ENCODE measurements at places on chromosomes 16 and 17. TPM values are rescaled to one million over a fixed set of nuclear protein-coding genes. Genes with fewer than 3 reads are reported as not detected.

HYDIN gene
- 0.49 TPM for polyA plus RNA-seq

DNA sequence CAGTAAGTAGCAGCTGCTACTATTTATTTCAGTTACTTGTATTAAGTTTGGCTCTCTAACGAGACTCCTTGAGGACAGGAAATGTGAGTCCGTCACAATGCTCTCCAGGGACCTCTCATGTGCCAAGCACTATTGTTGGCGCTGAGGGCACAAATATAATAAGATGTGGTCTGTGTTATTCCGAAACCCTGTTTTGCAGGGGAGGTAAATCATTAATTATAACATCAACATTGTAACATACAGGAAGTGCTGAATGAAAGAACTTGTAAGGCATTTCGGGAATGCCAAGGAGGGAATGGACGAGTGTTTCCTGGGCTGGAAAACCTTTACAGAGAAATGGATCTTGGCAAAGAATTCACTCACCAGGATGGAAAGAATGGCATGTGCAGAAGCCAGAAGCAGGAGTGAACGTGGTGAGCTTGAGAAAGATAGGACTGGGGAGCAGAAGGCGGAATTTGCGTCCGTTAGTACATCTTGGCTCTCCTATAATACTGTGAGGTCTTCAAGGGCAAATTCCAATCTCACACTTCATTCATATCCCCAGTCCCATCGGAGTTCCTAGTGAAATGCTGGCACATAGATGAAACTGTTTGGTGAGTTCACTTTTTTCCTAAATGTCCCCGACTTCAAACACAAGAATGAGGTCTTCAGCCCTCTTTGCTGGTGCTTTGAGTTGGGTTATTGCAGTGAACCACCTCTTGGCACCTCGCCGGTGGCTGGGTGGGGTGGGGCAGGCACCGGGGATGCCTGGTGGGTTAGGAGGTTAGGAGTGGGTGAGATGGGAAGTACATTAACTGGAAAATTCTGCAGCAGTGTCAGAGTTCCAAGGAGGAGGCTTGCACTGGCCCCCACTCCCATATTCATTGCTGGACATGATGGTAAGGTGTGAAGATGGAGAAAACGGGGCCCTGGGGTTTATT lies 11.5 kb downstream of the TAC4 start:
- H3K4me1 ChIP-seq: no peaks in the 10 kb centered on the region
- H3K4me3 ChIP-seq: no peak overlapping the region
- H3K36me3 ChIP-seq: peaks cover 10% of the 10 kb centered on the region
- no peaks in the 10 kb centered on the region for H3K27me3 ChIP-seq
- no peak overlapping the region for H3K27ac ChIP-seq
- DNase-seq: no peak

GRCh38 chr17:46056800-46057304 lies 57.8 kb downstream of the STH start:
- H3K27me3 ChIP-seq: no peaks in the 10 kb centered on the region
- H3K4me3 ChIP-seq: no peak overlapping the region
- DNase-seq: no peak
- H3K36me3 ChIP-seq: no peaks in the 10 kb centered on the region
- H3K27ac ChIP-seq: peak overlapping the region; percentile 13

DNA sequence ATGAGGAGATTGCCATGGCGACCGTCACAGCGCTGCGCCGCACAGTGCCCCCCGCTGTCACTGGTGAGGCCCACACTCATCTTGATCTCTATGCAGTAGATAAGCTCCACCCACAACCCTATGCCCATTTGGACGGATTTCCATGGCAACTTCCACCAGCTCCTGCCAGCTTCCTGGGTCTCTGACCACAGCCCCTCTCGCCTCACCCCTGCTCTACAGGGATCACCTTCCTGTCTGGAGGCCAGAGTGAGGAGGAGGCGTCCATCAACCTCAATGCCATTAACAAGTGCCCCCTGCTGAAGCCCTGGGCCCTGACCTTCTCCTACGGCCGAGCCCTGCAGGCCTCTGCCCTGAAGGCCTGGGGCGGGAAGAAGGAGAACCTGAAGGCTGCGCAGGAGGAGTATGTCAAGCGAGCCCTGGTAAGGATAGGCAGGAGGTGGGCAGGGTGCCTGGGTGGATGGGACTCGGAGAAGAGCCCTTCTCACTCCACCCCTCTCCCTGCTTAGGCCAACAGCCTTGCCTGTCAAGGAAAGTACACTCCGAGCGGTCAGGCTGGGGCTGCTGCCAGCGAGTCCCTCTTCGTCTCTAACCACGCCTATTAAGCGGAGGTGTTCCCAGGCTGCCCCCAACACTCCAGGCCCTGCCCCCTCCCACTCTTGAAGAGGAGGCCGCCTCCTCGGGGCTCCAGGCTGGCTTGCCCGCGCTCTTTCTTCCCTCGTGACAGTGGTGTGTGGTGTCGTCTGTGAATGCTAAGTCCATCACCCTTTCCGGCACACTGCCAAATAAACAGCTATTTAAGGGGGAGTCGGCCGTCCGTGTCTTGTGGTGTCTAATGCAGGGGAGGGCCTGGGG lies 4.3 kb downstream of the ALDOA start:
- H3K4me1 ChIP-seq: peaks cover 25% of the 10 kb centered on the region
- no peak for DNase-seq
- peaks cover 42% of the 10 kb centered on the region for H3K36me3 ChIP-seq
- no peaks in the 10 kb centered on the region for H3K27me3 ChIP-seq
- H3K4me3 ChIP-seq: no peak overlapping the region
- no peak overlapping the region for H3K27ac ChIP-seq

DNA sequence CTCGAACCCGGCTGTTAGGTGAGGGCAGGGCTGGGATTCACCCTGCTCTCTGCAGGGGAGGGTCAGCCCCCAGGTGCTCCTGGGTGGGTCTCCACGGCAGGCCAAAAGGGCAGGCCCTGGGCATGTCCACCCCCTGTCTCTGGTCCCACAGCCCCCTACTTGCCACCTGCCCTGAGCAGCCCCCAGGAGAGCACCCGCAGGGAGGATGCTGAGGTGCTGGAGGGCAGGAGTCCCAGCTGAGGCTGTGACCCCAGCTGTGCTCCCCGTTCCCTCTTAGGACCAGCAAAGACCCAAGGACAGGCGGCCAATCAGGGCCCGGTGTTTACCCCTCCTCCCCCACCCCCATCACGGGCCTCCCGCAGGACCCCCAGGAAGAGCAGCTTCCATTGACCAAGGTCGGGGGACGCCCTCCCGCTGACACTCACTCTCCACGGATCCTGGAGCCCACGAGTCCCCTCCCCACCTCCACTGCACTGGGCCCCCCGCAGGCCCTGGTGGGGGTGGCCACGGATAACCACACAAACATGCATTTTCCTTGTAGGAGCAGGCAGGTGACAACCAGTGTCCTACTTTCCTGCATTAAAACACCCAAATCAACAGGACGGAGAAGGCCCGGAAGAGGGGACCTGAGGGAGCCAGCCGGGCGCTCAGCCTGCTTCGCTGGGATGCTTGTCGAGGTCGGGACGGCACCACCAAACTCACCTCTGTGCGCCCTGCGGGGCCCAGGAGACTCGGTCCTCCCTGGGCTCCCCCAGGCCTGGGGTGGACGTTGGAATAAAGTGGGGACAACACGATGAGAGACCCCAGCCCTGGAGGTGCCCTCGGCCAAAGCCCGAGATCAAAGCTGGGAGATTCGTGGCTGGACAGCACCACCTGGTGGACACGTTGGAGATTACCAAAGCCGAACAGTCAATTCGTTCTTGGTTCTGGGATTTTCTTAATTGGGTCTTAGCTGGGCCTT lies 22.5 kb upstream of the ENPP7 start:
- no peak overlapping the region for H3K4me3 ChIP-seq
- H3K4me1 ChIP-seq: no peaks in the 10 kb centered on the region
- no peak overlapping the region for H3K27ac ChIP-seq

- H3K27me3 ChIP-seq: no peaks in the 10 kb centered on the region
- DNase-seq: no peak
- no peak overlapping the region for H3K27ac ChIP-seq
- H3K36me3 ChIP-seq: no peaks in the 10 kb centered on the region
Measured at GRCh38 chr17:33520426-33521330, 227.6 kb upstream of the ASIC2 start.

DNA sequence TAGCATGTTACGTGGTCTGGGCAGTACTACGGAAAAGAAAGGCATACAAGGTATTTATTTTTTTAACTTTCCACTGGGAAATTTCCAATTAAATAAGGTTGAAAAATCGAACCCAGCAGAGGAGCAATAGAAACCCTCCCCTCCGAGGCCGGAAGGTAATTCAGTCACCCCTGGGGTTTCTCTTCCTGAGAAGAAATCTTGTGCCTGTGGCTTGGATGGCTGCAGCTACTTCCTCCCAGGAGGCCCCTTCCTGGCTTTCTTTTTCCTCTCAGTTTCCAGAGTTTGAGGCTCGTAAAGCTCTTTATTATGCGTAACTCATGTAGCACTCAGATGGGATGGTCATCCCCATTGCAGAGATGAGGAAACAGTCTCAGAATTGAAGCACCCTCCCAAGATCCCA lies 140.3 kb downstream of the ASIC2 start:
- H3K36me3 ChIP-seq: no peaks in the 10 kb centered on the region
- no peak overlapping the region for H3K27ac ChIP-seq
- no peak overlapping the region for H3K4me3 ChIP-seq
- no peak for DNase-seq
- no peaks in the 10 kb centered on the region for H3K4me1 ChIP-seq
- H3K27me3 ChIP-seq: peaks cover 4% of the 10 kb centered on the region

DNA sequence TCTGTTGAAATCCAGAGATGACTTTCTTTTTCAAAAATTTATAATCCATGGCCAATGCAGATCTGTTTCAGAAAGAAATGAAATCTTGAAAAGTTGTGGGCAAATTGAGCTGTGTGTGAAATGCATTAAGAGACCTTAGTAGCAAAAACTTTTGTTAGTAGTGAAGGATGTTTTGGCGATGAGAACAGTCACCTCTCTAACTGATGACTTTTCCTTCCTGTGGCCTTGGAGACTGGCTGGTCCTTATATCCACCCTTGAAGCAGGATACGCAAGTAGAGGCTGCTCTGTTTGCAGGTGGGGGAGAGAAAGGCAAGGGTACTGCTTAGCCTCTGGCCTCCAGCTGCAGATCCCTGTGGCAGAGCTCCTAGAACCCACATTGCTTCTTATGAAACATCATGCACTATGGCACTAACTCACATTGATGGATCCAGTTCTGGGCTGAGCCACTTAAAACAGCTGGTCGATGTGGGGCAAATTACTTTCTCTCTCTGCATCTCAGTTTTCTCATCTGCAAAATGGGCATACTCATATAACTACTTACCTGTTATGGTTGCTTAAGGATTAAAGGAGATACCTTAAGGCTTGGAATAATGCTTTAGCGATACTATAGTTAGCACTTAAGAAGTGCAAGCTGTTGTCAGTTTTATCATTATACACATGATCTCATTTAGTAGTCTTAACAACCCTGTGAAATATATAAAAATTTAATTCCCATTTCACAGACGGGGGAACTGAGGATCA lies 89.3 kb downstream of the SDR42E1 start:
- H3K27ac ChIP-seq: no peak overlapping the region
- no peak for DNase-seq
- H3K36me3 ChIP-seq: no peaks in the 10 kb centered on the region
- no peaks in the 10 kb centered on the region for H3K4me1 ChIP-seq
- no peaks in the 10 kb centered on the region for H3K27me3 ChIP-seq

DNA sequence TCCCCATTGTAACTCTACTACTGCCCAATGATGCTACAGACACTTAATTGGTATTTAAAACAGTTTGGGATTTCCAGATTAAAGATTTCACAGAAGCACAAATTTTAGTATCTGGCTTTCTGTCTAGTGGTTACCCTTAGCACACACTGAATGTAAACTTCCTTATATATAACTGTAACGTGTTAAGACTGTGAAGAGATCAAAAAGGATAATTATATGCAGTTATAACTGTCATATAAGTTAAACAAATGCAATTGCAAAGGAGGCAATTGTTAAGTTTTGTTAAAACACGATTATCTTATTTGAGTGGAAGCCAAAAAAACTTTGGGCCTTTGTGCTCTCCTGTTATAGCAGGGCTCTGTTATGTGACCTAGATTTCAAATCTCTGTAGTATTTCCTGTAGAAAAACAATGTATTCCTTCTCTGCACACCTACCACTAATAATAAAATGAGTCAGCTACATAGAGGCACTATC lies 147.9 kb downstream of the STXBP4 start:
- H3K36me3 ChIP-seq: no peaks in the 10 kb centered on the region
- no peak overlapping the region for H3K27ac ChIP-seq
- no peak for DNase-seq
- no peak overlapping the region for H3K4me3 ChIP-seq
- no peaks in the 10 kb centered on the region for H3K27me3 ChIP-seq
